Fibroblast of lung (primary cell): ENCODE measurements at places on chromosomes 6 and 20.

DNA sequence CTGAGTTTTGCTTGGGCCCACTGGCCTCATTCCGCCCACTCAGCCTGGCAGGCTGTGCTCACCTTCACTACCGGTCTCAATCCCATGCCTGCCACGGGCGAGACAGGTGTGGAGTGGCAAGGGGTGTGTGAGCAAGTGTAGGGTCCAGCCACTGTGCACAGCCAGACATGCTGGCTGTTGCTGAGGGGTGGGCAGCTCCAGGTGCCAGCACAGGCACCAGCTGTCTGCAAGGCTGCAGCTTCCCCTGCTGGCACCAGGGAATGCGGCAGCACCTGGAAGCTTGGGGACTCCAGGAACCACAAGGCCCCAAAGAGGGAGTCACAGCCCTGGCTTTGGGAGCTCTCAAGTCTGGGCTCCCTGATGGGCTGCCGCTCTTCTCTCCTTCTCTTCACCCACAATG lies 372.7 kb downstream of the CBLN4 start:
- DNase-seq = no peak

DNA sequence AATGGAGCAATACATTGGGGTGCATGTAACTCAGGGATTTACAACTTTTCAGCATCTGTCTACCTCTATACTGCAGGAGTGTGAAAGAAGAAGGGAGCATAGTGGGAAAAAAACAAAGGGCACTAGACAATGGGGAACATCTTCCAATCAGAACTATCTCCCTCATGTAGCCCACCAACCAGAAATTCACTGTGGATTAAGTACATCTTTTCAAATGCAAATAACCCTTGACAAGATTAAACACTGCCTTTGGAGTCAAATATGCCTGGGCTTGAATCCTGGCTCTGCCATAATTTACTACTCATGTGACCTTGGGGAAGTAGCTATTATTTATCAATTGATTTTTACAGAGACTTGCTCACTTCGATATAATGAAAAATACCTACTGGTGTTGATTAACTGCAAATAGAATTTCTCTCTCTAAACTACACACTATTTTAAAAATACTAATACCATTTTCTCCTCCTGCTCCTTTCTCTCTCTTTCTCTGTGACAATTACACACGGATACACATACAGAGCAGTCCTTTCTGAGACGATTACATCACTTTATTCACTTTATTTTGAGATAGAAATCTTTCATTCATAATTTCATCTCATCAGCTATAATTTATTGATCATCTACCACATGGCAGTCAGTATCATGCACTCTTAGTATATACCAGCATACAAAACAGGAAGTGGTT lies 783.7 kb downstream of the FRK start:
- no peak for DNase-seq

DNA sequence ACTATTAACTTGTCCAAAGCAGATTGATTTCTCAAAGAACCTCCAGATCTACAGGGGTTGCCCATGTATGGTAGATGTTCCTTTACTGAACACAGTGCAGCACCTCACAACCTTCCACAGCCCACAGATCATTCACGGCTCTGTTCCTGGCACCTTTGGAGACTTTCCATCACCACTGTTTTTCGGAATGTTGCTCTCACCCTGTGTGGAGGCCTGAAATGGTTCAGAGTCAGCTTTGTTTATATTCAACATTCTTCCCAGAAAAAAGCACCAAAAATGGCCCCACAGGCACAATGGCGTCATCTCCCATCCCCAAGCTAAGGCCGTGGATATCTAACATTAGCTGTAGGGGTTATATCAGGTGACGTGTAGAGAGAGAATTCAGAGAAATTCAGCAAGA lies 74.7 kb downstream of the DHX35 start:
- DNase-seq = peak; percentile 66

DNA sequence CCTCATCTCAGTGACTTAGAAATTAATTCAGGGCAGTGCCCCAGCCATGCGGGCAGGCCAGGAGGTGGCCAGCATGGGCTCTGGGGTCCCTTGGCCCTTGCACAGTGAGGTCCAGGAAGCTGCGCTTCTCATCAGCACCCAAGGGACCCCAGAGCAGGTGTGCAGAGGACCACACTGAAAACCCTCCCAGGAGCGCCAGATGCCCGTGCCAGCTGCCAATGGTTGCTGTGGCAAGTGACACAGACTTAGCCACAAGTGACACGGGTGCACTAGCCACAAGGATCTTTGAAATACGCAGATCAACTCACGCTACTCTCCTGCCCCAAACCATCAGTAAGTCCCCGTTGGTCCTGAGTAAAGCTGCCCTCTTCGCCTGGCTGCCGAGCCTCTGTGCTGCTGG lies 88.1 kb downstream of the ERMARD start:
- DNase-seq = no peak

DNA sequence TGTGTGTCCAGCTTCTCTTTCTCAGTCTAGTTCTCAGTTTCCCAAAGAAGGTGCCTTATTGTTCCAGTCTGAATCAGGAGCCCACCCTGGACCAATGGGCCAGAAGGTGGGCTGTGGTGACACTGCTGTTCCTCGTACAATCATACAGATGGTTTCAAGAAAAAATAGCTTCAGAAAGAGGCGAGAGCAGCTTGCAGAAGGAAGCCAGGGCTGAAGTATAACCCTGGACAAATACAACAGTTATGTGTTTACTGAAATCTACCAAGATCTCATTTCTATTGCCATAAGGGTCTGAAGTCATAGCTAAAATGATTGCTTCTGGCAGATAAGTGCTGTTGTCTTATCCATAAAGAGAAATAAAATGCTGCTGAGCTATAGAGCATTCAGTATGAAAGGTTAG lies 75.4 kb downstream of the PFDN4 start:
- DNase-seq = no peak

- no peak for DNase-seq
Observed at GRCh38 chr6:170253910-170254269, 37.0 kb downstream of the DLL1 start.

DNA sequence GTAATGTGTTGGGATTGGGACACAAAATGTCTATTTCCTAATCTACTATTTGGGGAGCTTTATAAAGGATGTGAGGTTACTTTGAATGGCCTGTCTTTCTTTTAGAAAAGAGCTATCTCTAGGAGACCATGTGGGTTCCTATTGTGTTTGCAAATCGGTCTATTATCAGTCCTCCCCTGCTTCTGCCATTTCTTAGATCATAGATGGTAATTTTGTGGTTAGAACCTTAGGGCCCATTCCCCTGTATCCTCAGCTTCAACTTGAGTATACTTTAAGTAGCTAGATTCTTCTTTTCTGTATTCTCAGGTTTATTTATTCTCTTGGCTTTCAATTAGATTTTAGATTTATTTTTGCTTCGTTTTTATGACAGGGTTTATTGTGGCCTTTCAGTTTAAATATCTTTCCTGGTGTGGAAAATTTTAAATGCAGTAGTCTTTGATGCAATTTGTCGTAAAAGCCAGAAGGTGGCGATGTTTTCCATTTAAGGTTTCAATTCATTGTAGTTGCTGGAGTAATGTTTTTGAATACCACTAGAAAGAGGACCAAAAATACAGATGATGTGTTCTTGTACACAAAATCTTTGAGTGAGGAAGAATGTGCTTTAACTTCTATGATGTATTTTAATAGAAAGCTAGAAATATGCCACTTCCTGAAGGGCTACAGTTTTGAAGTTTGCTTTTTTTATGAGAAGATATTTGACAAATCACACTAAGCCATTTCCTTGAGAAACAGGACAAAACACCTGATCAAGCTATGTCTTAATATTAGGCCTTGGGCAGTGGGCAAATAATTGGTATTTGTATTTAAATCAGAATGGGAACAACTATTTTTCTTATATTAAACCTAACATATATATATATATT lies 20.3 kb downstream of the TBPL1 start:
- DNase-seq = peak; percentile 49

DNA sequence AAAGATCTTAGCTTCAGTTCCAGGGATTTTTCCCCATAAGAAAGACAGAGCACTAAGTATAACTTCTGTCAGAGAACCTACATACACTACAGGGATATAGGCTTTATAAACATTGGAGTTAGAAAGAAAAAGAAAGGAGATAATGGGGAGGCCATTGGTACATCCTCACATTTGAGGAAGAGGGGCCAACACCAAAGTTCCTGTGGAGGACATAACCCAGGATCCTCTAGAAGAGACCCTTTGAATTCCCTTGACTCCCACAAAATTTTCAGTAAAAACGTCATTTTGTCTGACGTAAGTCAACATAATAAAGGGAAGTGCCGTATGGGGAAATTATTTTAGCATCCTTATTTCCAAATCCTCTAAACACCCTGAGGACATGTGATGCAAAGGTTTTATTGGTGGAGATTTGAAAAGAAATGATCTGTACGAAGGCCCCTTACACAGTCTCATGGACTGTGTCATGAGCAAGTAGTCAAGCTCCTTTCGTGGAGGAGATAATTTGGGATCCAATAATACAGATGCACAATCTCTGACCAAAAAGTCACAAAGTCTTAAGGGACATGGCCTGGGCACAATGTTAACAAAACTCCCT lies 33.2 kb downstream of the HLA-DRA start:
- no peak for DNase-seq

DNA sequence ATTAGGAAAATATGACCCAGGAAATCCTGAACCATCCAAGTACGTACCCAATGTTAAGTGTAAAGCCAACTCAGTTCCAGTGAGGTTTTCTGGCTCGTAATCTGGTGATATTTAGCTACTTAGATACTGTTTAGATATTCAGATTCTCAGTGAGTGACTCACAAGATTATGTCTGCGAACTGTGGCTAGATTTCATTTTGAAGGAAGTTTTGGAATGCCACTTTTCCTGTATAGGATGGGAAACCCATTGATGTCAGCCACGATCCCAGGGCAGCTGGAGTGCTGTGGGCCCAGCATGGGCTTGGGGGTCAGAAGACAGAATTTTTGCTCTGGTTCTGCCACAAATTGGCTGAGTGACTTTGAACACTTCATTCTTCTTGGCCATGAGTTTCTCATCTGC lies 76.3 kb downstream of the TMEM170B start:
- peak; percentile 91 for DNase-seq

DNA sequence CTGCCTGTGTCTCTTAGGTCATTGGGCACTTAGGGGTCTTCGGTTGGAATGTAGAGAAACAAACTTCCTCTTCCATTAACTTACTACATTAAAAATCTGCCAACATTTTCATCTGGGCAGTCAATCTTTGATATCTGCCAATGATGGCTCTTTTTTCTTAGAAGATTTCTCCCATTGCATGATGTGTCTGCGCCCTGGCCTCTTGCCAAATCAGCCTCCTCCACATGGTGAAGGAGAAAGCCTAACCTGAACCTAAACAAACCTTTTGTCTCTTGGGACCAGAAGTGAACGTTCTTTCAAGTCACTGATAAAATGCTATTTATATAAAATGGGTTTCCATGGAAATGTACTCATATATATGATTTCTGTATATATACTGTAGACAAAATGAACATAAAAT lies 998.9 kb upstream of the GJE1 start:
- DNase-seq = no peak

GRCh38 chr6:170296423-170296745 lies 5.5 kb upstream of the DLL1 start:
- DNase-seq = no peak

- DNase-seq = no peak
Observed at GRCh38 chr6:21476112-21476511, 117.4 kb upstream of the SOX4 start.

DNA sequence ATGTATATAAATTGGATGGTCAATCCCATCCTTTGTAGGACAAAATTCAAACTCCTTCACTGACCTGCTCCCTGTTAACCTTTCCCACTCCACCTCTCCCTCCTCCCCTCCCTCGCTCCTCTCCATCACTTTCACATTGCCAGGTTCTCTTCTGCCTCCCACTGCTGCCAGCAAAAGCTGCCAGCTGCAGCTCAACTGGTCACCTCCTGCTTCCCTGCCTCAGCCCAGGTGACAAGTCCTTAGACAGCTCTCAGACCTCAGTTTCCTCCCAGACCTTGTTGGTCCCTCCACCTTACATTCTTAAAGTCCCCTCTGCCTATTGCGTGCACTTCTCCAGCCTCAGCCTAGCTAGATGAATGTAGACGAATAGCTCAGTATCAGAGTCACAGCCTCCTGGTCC lies 23.3 kb upstream of the RTF2 start:
- DNase-seq = no peak

DNA sequence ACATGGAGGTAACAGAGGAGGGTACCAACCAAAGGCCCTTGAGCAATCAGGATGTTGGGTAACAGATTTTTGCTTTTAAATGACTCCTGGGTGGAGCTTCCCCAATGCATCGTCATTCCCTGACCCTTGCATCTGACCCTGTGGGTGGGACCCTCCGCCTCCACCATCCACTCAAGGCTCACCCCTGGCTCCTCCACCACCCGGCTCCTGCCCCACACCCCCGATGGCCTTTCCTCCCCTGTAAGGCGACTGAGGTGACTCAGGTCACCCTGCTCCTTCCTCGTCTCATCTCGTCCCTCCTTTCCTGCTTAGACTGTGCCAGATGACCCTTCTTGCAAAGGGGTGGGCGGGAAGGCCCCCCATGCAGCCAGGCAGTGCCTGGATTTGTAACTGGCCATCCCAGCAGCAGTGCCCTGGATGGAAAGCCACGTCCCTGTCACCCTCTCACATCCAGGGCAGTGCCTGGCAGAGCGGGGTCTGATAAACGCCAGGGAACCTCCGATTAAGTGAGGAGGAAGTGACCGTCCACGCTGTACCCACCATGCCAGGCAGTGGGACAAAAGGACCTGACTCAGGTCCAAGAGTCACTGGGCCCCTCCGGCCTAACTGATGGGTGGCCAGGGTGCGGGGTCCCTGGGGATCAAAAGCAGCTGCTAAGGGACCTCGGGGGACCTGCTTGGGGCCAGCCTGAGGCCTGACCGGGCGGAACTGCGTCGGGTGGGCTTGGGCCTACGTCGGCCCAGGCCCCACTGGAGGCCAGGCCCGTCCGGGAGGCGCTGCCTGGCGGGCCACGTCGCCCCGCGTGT lies 624 bp upstream of the NPEPL1 start:
- no peak for DNase-seq

DNA sequence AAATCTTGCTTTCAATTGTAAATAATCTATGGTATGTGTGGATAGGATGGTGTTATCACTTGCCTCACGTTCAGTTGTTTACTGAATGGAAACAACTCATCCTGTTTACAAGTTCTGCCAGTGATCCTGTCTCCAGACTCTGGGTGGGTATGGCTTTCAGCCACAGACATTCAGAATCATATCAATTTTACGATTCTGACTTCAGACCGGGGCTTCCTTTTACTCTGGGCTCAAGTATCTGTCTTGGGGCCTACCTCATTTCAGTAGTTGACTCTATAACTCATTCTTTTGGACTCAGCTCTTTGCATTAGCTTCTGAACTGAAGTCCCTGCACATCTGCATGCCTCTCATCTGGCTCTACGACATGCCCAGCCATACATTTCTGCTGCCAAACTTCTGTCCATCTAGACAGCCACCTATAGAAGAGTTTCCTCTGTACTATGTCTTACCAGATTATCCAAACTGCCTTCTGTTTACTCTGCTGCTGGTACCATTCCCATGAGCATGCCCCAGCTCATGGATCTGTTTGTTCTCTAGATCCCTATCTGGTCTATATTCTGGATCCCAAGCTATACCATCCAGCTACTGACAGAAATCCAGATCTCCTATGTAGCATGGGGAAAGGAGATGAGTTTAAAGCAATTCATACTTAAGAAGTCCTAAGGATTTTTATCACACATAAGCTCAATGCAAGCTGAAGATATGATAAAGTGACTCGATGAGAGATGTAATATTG lies 34.3 kb downstream of the FYN start:
- DNase-seq = no peak
